ENCODE measurements at places on chromosomes 2 and 18. TPM values are rescaled to one million over a fixed set of nuclear protein-coding genes. Genes with fewer than 3 reads are reported as not detected.

Gene TRABD2A
- 1.3 TPM for total RNA-seq

Gene PSMA8
- not detected for total RNA-seq

Gene TXNDC2
- total RNA-seq, result not detected

Gene KANSL1L
- total RNA-seq, result 9.2 TPM

Gene ABCG8
- total RNA-seq, result not detected

Gene TRIM43
- total RNA-seq, result not detected

Gene VWC2L
- total RNA-seq, result not detected

Gene TCF23
- total RNA-seq, result not detected

All from glomerular endothelial cell (primary cell).